ENCODE measurements at places on chromosomes 6 and 20.

DNA sequence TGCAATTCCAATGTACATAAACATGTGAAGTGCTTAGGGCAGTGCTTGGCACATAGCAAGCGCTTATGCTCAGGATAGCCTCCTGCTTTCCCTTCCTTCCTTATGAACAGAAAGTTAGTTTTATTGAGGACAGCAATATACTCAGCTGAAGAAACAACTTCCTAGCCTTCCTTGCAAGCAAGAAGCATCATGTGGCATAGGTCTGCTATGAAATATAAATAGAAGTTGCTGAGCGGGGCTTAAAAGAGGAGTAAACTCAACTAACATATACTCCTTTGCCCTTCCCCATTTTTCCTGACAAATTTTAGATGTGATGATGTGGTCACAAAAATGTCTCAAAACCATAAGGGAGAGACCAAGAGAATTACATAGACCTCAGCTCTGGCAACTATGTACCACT is 98.9 kb downstream of the KIF16B start:
- no peak for DNase-seq

DNA sequence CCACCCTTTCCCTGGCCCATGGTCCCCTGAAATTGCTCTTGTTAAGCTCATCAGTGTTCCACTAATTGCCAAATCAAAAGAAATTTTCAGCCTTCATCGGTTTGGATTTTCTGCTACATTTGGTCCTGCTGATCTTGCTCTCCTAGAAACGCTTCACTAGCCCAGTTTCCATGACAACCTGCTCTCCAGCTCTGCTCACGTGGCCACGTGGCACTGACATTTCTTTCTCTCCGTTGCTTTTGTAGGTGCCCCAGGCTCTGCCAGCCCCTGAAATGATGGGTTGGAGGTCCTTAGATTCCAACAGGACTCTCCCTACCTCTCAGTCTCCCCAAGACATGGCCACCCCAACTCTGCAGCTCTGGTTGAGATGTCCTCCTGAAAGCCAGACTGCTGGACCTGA is 45.8 kb upstream of the NNAT start:
- DNase-seq: no peak

- DNase-seq: peak; percentile 98
Observed at GRCh38 chr6:26043384-26044139, 43.7 kb upstream of the HFE start.

GRCh38 chr20:41456351-41456750 is 89.7 kb upstream of the EMILIN3 start:
- peak; percentile 79 for DNase-seq

GRCh38 chr6:136362421-136363356 is 73.0 kb upstream of the BCLAF1 start:
- no peak for DNase-seq

GRCh38 chr20:46512943-46513844 is at the start of gene ZNF334:
TSS of gene ZNF334 (minus strand) at chr20:46513559. CDS start at chr20:46512102, 1,457 bp downstream.
- DNase-seq: peak; percentile 35

Data from fibroblast of skin of left quadriceps (primary cell).